GDM1 (cell line): ENCODE measurements at places on chromosomes 3 and 15.

GRCh38 chr3:39103324-39103693, 4.1 kb downstream of the GORASP1 start:
- DNase-seq = no peak

DNA sequence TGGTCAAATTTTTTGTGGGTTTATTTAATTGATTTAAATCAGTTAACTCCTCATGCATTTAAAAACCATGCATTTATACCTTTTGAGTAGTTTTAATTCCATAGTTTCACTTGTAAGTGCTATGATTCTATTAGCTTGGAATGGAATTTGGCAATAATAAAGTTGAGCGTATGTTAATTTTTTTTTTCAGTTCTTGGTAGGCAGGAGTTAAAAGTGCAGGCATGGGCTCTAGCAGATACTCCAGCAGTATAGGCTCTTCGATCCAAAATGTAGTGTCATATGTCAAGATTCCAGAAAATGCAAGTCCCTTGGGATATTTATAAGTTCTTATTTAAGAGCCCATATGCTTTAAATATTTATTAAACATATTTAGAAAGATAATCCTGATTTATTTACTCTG, 70.3 kb downstream of the LYSMD4 start:
- DNase-seq = no peak

GRCh38 chr3:169813278-169813677, 574 bp upstream of the LRRC34 start:
- DNase-seq = no peak

DNA sequence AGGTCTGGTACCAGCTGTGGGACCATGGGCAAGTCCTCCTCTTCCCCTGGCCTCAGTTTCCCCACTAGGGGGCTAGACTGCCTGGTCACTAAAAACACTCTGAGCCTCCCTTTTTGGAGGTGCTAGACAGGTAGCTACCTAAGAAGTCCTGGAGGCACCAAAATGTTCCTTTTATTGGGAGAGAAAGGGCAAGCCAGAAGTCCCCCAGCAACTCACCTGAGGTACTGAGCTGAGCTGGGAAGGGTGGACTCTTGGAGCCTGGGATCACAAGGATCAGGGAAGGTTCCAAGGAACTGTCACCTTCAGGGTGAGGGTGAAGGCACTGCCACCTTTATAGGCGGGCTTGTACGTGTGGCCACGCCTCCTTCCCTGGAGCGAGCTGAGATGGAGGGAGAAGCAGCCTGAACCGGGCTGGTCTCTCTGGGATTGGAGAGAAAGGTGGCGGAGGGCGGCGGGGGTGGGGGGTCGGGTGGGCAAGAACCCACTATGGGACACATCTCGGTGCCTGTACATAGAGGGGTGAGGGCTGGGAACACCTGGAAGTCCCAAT, at the start of gene CYP1A1:
Gene CYP1A1 (minus strand): TSS at position 304 of the 550 bp plus-strand sequence. CDS start 2,431 bp downstream, outside the sequence.
- DNase-seq = no peak

DNA sequence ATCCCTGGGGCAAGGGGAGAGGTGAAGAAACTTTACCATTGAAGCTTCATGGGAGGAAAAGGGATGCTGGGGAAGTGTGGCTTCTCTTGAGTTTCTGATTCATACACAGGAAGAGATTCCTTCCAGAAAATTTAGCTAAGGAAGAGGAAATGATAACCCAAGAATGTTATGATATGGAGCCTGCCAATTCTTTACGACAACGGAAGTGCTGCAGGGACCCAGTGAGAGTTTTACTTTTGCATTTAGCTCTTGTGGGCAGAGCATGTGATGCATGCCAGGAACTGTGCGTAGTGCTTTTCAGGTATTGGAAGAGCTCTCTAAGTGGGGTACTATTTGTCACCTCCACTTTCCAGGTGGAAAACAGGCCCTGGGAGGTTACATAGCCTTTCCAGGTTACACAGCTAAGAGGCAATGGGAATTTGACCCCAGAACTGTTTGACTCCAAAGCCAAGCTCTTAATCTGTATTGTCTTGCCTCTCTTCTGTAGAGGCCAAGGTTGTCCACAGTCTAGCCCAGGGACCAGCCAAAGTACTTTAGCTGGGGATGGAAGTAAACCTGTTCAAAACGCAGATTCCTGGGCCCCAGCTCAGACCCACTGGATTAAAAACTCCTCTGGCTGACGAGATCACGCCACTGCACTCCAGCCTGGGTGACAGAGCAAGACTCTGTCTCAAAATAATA, 23.0 kb downstream of the CMTM7 start:
- DNase-seq = no peak

DNA sequence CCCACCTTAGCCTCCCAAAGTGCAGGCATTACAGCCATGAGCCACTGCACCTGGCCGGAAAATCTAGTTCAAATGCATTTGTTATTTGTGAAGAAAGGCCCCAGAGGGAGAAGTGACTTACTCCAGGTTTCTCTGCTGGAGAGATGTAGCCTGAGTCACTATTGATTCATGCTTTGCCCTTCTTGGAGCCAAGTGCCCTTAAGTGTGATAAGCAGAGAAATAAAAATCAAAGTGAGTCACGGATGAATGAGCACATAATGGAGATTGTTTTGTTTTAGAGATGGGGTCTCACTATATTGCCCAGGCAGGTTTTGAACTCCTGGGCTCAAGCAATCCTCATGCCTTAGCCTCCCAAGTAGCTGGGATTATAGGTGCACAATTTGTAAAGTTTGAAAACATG, 33.1 kb downstream of the CDC25A start:
- DNase-seq = no peak

DNA sequence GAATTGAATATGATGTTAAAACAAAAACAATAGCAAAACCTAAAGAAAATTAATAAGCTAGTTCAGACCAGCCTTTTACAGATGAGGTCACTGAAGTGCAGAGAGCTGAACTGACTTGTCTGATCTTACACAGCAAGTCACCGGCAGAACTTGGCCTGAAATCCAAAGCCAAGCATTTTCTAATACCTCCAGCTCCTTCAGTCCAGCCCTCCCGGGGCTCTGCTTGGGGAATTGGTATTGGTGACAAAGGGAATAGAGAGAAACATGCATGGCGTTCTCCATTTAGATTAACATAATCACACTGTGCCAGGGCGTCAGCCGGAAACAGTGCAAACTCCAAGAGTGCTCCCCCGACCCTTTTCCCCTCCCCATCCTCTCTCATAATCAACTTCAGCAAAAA, 14.1 kb upstream of the ZSCAN2 start:
- no peak for DNase-seq

DNA sequence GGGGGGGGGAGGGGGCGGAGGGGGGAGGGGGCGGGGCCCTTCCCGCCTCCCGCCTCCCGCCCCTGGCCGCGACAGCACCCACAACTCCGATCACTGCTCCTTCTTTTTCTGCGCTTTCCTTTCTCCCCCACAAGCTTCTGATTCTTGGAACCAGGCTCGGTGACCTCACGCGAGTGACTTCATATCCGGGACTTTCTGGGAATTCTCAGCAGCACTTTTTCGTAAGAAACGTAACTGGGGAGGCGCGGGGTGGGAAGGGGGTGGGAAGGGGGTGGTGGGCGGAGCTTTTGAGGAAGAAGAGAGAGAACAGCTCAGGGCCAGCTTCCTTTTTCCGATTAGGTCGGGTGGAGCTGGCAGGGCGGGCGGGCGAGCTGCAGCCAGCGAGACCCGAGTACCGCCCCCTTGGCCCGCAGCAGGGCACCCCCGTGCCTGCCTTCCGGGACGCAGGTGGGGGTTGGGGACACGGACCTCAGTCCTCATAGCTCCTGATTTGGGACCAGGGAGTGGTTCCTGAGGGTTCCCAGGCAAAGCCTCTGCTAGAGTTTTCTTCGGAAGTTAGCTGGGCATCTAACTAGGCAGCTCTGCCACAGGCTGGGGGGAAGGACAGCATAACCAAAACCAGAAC, 14.6 kb downstream of the XIRP1 start:
- peak; percentile 69 for DNase-seq

DNA sequence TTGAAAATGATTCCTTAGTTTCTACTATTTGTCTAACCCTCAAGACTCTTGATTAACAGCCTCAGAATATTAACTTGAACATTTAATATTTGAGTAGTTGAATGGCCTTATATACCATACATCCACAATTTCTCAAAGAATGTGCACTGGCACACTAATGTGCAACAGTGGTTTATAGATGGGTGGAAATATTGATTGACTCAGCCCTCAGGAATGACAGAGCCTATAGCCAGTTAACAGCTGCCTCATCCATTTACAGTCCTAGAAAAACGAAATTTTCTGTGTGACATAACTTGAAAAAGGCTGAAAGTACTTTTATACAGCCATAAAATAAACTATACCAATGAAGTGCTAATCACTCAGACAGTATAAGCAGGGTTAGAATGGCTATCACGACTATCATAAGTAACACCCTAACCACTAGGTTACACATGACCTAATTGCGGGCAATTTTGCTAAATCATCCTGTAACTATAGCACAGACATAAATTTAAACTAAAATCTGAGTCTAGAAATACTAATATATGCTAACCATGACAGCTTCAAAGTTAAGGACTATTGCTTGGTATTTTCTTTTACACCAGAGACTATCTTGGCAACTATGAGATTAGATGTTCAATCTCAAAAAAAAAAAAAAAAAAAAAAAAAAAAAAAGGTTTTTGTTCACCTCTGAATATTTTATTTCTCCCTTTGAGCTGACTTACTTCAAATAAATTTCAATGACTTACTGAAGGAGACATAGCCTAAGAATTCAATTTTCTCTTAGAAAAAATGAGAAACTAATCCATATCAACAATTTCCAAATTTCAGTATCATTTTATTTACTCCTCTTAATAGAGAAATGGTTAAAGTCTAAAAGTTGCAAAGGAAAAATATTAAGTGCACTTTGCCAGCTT, 9.3 kb downstream of the SECISBP2L start:
- no peak for DNase-seq

GRCh38 chr3:99711351-99711750, 73.0 kb downstream of the COL8A1 start:
- no peak for DNase-seq

- no peak for DNase-seq
Observed at GRCh38 chr15:26722621-26723160, 50.2 kb downstream of the GABRB3 start.

GRCh38 chr3:139227165-139227564, 116.7 kb upstream of the MRPS22 start:
- no peak for DNase-seq

DNA sequence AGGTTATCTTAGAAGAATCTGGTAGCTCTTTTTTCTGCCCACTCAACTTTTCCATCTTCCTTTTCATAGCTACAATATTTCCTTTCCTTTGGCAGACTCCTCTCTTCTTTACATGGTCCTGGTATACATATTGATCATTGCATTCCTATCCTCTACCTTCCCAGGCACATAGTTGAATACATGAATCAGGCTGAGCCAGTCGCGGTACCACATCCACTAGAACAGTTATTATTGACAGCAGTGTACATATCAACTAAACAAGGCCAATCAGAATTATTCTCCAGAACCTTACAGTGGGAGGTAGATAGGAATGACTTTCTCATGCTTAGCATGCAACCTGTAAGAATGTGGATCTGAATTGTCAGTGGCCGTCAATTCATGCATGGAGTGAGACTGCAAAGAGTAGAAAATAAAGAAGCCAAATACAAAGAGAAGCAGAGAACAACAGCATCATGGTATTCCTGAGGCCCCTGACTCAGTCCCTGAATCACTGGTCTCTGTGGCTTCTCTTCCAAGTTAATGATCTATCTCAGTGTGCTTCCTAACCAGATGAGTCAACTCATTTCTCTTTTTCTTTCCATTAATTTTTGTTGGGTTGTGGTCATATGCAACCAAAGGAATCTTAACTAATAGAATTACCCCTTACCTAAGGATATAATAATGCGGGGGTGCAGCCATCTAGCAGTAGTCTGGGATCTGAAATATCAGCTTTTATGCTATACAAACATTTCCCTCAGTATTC, 60.9 kb upstream of the DCBLD2 start:
- no peak for DNase-seq

DNA sequence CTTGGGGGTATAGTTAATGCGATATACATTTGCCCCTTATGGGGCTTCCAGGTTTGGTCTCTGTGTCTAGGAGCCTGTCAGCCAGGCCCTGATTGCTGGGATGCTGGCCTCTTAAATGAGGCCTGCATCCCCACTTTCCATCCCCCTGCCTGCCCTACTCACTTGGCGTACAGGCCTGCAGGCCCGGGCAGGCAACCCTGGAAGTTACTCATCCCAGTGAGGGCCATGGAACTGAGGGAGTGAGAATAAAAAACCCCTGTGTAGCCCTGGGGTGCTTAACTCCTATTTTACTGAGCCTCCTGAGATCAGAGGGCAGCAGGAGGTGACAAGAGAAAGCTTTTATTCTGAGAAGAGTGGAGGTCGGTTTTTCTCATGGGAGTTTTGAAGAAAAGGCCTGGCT, 2.0 kb downstream of the DISP2 start:
- no peak for DNase-seq

- no peak for DNase-seq
Observed at GRCh38 chr3:178500631-178501030, 35.6 kb upstream of the KCNMB2 start.

GRCh38 chr15:38535491-38536200, 29.0 kb downstream of the RASGRP1 start:
- no peak for DNase-seq

GRCh38 chr15:93779341-93779740, 452.0 kb upstream of the MCTP2 start:
- no peak for DNase-seq

DNA sequence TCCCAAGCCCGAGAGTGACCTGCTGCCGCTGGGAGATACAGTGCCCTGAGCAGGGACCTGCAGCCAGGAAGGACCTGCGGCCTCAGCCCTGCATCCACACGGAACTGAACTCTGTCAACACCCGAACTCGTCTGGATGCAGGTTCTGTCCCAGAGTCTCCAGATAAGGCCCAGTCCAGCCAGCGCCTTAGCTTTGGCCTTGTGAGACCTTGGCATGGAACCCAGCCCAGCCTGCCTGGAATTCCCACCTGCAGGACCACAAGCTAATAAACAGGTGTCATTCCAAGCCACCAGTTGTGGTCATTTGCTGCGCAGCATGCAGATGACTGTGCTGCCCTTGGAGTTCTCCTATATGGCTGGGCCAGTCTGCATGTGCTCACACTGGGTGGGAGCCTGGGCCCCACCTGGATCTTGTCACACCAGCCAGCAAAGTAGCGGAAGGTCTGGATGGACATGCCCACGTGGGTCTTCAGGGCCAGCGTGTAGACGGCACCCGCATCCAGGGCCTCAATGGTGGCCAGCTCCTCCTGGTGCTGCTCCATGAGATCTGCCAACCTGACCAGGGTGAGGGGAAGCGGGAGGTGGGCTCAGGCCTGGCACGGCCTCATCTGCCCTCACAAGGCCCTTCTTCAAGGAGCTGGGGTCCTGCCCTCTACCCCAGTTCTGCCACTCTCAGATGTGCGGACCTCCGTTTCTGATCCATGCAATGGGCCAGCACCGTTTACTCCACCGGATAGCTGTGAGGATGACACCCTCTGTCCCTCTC, 47.2 kb upstream of the SLC41A3 start:
- DNase-seq = no peak
